ENCODE measurements at places on chromosomes 11 and 22.

DNA sequence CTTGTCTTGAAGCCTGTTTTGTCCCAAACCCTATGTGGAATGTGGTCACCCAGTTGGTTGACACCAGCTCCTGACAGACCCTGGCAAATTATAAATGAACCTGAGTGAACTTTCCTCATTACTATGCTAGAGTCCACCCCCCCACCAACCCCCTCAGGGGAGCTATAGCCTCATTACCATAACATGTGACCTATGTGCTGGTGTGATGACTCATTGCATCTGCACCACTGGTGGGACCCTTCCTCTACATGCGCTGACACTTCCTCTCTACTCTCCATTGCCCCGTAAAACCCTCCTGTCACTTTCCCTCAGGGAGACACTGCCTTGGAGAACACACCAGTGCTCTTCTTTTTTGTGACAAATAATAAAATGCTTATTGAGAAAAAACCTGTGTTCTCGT lies 105.0 kb upstream of the SESN3 start:
- no peak for DNase-seq

GRCh38 chr22:32996276-32996675 lies 61.9 kb downstream of the SYN3 start:
- no peak for DNase-seq

GRCh38 chr11:587978-588380 lies 11.7 kb downstream of the PHRF1 start:
- DNase-seq, result peak; percentile 25

GRCh38 chr11:114441921-114442320 lies 2.7 kb downstream of the REXO2 start:
- DNase-seq, result no peak

DNA sequence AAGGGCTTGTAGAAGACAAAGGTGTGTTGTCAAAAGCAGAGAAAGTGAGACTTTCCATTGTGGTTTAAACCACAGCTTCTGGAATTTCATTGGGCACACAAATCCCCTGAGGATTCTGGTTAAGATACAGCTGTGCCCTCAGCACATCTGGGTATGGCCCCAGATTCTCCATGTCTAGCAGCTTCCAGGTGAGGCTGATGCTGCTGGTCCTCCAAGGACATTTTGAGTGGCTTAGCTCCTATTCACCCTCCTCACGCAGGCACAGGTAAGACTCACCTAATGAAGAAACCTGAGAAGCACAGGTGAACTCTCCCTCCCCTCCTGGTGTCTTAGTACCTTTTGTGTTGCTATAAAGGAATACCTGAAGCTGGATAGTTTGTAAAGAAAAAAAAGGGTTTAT lies 88.9 kb upstream of the IGLL5 start:
- no peak for DNase-seq

All from activated T-helper 1 cell treated with anti-CD3 and anti-CD28 coated beads, Interleukin-2, amount 50 U/mL, for 16 hours (primary cell).